Stimulated activated CD4-positive, alpha-beta T cell treated with anti-CD3 and anti-CD28 coated beads, Interleukin-1b, Interleukin-23, amount 100 ng/mL, for 48 hours (primary cell): ENCODE measurements at places on chromosomes 4 and X.

- DNase-seq: peak; percentile 8
Observed at GRCh38 chr4:177555007-177555574, 112.9 kb upstream of the AGA start.

DNA sequence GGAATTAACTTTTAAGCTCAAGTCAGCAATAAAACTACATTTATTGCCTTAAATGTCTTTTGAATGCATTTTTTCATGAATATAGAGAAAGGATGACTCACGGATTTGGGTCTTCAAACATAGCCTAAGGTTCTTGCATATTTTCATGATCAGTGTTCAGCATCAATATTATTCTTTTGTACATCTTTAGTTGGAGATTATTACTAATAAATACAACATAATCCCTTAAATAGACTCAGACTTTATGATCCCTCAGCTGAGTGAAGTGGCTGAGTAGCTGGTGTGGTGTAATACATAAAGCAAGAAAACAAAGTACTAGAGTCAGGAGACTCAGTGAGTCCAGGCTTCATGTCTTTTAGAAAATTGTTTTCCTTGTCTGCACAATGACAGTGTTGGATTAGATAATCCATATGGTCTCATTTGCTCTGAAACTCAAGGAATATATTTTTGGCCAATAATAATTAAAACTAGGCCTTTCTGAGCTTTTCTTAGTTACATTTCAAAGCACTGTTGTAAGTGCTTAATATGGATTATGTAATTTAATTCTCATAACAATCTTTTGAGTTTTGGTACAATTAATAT lies 78.3 kb upstream of the UNC5C start:
- no peak for DNase-seq

- no peak for DNase-seq
Observed at GRCh38 chr4:150078041-150078578, at the start of gene DCLK2. TSS of gene DCLK2 (plus strand) at chr4:150078445. CDS start at chr4:150079028, 583 bp downstream.

- DNase-seq: peak; percentile 66
Observed at GRCh38 chr4:176193938-176194337, 1.4 kb downstream of the SPATA4 start.

DNA sequence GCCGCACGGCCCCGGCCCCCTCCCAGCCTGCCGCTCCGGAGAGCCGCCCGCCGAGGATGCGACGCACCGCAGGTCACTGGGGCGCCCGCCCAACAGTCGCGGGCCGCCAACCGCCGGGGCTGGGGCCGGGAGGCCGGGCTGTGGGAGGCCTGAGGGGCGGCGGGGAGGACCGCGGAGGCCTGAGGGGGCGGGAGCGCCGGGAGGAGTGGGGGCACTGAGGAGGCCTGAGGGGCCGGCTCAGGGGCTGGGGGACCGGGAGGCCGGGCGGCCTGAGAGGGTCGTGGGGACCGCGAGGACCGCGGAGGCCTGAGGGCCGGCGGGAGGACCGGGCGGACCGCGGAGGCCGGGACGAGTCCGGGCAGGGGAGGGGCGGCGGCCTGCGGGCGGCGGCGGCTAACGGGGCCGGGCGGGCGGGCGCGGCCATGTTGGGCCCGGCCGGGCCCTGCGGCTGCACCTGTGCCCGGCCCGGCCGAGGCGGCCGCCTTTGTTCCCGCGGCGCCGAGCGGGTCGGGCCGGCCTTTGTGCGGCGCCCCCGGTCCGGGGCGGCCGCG lies 353 bp downstream of the NSD2 start:
- no peak for DNase-seq

GRCh38 chrX:47272013-47272408 lies 39.2 kb downstream of the USP11 start:
- DNase-seq: no peak

DNA sequence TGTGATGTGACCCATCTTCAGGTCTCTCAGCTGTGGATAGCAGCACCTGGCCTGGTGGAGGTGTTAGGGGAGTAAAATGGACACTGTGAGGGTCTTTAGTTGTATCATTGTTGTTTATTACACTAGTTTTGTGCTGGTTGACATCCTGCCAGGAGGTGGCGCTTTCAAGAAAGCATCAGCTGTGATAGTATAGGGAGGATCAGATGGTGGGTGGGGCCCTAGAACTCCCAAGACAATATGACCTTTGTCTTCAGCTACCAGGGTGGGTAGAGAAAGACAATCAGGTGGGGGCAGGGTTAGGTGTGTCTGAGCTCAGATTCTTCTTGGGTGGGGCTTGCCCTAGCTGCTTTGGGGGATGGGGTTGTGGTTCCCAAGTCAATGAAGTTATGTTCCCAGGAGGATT lies 162.8 kb downstream of the PPP1R2C start:
- no peak for DNase-seq

- no peak for DNase-seq
Observed at GRCh38 chrX:11341274-11342201, 48.3 kb downstream of the AMELX start.

- DNase-seq: no peak
Observed at GRCh38 chrX:108736509-108737479, at the start of gene IRS4. TSS of gene IRS4 (minus strand) at chrX:108736563.

GRCh38 chr4:153474251-153474650 lies 8.1 kb downstream of the TMEM131L start:
- DNase-seq: no peak

GRCh38 chrX:57451426-57452020 lies 140.3 kb upstream of the ZXDB start:
- DNase-seq: no peak

- no peak for DNase-seq
Observed at GRCh38 chrX:140151316-140151715, 186.0 kb upstream of the CXorf66 start.

DNA sequence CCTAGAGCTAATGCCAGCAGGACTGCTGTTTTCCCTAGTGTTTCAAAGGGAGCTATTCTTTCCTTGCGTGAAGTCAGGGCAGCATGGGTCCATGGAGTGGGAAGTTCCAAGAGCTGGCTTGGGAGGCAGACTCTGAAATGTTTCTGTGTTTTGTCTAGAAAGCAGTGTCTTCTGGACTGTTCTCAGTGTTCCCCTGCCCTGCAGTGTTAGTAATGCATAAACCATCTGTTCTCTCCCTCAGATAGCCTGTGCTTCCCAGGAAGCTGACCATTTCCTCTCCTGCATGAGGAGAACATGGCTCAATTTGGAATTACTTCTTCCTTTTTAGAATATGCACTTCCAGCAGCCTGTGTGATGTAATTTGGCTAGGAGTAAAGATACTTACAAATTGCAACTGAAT lies 116.7 kb upstream of the CXCL13 start:
- no peak for DNase-seq

- DNase-seq: no peak
Observed at GRCh38 chr4:73914071-73914470, 44.9 kb downstream of the CXCL1 start.

DNA sequence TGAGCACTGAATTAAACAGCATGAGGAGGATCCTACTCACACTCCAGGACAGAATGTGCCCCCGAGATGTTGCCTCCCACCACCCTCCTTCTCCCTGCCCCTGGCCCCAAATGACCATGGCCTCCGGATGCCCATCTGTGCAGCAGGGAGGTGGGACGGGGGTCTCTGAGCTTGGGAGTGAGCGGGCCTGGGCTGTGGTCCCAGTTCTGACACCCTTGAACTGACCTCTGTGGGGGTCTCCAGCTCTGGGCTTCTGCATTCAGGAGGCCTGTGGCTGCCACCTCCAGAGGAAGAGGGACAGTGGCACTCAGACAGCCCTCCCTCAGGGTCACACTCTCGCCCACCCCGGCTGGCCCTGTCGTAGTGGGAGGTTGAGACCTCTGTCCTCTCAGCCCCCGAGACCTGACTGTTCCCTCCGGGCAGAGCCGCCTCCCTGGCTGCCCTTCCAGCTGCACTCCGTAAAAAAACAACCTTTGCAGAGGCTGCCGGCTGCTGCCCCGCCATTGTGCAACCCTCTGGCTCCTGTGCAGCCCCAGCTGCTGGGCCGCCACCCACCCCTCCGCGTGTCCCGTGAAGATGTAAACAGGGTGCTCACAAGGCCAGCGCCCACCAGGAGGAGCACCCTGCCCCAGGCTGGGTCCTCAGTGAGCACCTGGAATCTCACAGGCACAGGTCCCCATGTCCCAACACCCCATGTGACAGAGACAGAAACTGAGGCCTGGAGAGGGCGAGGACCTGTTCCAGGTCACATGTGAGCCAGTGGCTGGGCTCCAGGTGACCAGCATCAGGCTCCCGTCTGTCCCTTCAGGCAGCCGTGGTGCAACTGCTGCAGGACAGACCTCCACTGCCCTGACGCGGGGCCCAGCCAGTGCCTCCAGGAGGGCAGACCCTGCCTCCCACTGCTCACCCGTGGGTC lies 39.6 kb downstream of the HTRA3 start:
- DNase-seq: no peak

DNA sequence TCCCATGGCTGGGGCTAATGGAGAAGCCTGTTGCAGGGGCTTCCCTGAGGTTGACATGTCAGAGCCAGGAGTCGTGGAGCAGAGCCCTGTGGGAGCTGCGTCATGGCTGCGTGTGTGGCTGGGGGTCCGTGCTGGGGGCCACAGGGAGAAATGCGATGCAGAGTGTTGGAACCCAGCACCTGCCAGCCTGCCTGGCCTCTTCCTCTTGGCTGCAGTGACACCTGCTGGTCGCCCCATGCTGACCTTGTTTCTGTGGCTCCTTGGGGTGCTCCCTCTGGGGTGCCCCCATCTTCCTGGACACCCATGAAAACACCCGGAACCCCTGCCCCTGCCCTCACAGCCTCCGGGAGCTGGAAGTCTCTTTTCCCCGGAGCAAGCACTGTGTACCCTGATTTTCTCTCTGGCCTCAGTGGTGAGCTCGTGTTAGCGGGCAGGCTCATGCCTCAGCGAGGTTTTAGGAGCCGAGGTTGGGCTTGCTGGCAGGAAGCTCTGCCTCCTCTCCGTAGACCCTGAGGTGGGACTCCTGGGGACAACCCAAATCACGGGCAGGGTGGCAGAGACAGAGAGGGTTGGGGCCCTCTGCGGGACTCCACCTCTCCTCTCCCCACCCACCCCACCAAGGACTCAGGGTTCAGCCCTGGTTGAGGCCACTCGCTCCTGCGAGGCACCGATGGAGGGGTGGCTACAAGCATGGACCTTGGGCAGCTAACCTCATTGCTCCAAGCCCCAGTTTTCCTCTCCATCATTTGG lies 103.7 kb downstream of the SORCS2 start:
- DNase-seq: peak; percentile 12

GRCh38 chrX:153633048-153633447 lies 14.0 kb upstream of the DUSP9 start:
- DNase-seq: no peak

DNA sequence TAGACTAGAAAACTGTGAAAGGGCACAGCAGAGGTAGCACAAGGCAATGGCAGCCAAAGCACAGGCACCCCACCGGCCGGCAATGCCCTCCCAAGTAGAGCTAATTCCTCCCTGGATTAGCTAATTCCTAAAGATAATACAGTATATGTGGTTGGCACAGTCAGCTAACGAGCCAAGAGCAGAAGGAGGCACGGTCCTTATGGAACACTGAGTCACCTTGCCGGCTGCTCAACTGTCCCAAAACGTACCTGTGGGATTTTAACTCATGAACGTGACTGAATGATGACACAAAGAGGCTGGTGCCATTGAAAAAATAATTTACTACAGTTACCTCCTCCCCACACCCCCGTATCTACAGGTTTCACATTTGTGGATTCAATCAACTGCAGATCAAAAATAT lies 9.1 kb upstream of the FGFBP1 start:
- no peak for DNase-seq

DNA sequence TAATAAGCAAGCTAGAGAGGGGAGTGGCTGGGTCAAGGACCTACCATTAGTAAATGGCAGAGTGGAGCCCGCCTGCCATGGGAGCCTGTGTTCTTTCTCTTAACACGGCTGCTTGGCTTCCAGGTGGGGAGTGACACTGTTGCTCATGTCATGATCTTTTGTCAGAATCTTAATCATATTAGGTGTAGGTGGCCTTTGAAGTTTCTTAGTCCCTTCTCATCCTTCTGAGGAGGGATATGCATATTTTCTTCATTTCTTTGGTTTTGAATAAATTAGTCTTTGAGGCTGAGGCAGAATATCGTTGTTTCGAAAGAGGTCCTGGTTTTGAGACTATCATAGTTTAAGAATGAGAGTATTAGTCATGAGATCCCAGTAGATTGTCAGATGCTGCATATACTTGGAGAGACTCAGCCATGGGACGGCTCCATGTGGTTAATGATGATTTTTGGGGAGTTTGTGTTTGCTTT lies 28.9 kb downstream of the SNX25 start:
- DNase-seq: peak; percentile 54

DNA sequence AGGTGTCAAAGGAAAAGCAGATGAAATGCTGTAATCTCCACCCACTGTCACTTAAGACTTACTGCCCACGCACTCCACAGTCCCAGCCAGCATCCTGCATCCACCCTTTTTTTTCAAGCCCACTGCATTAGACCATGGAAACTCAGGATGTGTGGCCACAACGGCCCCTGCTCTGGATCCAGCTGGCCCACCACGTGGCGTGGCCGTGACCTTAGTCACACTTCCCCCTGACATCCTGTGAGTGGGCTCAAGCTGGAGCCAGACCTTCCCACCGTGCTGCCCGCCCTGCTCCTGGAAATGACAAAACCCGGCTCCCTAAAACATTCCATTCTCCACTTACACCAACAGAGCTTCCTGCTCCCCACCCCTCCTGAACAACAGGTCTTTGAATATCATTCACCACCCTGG lies 588.3 kb upstream of the DIPK2B start:
- DNase-seq: no peak

DNA sequence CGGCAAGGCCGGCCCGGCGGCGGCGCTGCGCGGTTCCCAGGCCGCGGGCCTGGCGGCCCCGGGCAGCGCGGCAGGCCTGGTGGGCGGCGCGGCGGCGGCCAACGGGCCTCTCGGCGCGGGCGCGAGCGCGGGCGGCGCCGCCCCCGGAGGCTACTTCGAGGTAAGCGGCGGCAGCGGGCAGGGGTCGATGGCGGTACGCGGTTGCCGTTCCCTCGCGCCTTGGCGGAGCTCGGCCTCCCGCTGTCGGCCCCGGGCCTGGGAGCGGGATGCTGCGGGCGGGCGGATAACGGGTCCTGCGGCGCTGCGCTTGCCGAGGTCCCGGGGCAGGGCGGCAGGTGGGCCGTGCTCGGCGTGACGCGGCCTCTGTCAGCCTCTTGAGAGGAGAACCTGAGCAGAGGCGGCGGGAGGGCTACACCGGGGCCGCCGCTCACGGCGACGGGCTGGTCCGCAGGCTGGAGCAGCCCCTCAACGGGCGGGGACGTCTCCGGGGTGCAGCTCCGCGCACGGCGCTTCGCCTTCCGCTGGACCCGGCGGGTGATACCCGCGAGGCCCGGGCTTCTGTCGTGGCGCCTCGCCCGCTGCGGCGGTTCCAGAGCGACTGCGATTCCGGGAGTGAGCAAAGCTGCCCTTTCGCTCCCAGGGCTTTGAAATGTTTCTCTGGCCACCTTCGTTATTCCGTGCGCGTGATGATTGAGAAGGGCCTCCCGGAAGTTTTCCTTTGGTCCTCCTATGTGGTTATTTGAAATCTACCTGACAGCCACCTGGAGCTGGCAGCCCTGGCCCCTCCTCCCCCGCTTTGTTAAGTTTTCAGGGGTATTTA lies 774 bp downstream of the FAM193A start:
- DNase-seq: peak; percentile 54

DNA sequence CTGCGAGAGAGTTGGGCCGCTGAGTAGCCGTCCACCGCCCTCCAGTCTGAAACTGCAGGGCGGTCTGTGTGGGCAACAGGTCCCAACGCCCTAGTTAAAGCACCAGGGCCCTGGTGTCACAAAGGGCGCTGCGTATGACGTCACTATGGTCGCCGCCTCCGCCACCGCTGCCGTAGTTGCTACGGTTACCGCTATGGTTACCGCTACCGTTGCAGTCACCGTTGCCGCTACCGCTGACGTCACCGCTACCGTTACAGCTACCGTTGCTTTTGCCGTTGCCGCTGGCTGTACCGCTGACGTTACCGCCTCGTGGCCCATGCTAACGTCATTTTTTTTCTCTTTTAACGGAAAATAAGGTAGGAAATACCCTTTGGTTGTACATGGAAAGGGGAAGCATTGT lies at the start of gene PPP1R2C:
Gene PPP1R2C (minus strand): TSS at position 68 of the 400 bp plus-strand sequence. CDS start 84 bp downstream, outside the sequence.
- no peak for DNase-seq
